ENCODE measurements at places on chromosomes 12 and 14.

- no peak for DNase-seq
Measured at GRCh38 chr14:51960866-51961265, 28.5 kb upstream of the RTRAF start.

DNA sequence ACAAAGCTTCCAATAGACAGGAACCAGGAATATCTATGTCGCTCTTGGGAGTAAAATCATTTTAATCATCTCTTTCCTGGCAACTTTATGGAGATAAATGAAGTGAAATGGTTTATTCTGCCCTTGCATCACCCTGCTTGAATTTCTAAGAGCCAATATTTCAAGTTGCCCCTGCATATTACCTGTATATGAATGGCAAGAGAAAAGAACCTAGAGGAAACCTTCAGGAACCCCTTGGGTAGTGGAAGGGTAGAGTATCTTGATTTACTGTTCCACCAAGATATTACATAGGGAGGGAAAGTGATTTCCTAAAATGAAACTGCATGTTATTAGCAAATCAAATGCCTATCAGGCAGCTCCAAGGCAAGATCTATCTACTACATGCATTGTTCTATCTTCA lies 308.4 kb upstream of the NAV3 start:
- DNase-seq: no peak

DNA sequence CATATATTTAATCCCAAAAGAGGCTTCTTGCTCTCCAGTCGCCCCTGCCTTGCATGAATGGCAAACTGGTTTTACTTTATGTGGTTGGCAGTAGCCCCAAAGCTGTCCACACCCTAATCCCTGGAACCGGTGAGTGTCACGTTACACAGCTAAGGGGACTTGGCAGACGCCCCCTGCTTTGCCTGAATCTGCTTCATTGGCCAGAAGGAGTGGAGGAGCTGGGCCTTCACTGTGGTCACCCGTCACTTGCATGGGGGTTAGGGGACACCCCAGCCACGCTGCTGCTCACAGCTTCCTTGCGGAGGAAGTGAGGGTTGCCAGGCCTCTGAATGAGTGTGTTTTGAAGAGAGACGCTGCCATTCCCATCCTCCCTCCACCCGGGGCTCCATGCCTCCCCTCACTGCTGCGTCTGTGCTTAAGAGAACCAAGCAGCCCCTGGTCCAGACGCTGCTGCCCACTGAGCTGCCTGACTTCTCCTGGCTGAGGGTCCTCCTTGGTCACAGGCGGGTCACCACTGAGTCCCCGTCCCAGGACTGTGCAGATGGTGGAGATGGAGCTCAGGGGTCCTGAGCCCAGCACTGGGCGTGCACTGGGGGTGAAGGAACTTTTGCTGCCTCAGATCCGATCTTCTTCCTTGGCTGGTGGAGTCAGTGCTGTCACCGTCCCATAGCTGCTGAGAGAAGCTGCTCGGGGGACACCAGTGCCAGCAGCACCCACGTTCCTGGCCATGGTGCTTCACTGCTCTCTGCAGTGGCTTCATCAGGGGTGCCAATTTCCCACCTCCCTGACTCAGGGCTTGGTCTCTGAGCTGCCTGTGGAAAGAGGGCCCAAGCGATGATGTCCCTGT lies 39.8 kb downstream of the GALNT9 start:
- no peak for DNase-seq

DNA sequence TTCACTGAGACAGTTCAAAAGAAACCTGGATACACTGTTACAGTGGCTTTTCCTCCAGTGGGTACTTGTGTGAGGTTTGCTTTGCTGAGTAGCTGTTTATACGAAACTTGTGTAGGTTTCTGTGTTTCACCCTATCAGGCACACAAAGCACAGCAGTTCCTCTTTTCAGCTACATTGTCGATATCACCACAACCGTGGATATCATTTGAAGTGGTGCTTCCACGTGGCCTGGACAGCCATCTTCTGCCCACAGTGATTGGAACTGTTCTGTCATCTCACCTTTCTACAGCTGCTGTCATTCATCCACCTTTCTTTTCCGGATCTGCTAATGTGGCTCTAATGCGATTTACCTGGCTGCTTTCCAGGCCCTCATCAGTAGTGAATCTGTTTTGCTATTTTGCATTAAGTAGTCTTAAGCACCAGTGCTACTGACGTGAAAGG lies 368.8 kb downstream of the SYT1 start:
- no peak for DNase-seq

All from cortex of kidney (tissue), 1 donor.